ENCODE measurements at places on chromosomes 11 and 22.

GRCh38 chr11:47946682-47947559 lies 33.4 kb upstream of the PTPRJ start:
- peak; percentile 95 for DNase-seq

GRCh38 chr11:113549611-113550578 lies 74.7 kb upstream of the DRD2 start:
- no peak for DNase-seq

GRCh38 chr11:79265756-79266322 lies 175.0 kb downstream of the TENM4 start:
- DNase-seq, result no peak

GRCh38 chr11:1406571-1407485 lies 17.1 kb downstream of the BRSK2 start:
- no peak for DNase-seq

GRCh38 chr11:2788168-2789071 lies 88.6 kb upstream of the KCNQ1OT1 start:
- no peak for DNase-seq

GRCh38 chr22:25478528-25478927 lies 85.9 kb upstream of the GRK3 start:
- DNase-seq, result no peak

- no peak for DNase-seq
These were observed 2.5 kb upstream of the POLD4 start for GRCh38 chr11:67355794-67356386.

DNA sequence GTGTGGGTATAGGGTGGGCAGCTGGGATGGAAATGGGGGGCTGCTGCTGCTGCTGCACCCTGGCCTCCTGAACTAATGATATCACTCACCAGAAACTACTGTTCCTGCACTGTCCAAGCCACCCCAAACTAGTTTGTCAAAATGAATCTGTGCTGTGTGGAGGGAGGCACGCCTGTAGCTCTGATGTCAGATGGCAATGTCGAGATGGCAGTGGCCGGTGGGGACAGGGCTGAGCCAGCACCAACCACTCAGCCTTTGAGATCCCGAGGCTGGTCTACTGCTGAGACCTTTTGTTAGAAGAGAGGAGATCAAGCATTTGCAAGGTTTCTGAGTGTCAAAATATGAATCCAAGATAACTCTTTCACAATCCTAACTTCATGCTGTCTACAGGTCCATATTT lies 1.3 kb downstream of the RAG1 start:
- DNase-seq, result no peak

DNA sequence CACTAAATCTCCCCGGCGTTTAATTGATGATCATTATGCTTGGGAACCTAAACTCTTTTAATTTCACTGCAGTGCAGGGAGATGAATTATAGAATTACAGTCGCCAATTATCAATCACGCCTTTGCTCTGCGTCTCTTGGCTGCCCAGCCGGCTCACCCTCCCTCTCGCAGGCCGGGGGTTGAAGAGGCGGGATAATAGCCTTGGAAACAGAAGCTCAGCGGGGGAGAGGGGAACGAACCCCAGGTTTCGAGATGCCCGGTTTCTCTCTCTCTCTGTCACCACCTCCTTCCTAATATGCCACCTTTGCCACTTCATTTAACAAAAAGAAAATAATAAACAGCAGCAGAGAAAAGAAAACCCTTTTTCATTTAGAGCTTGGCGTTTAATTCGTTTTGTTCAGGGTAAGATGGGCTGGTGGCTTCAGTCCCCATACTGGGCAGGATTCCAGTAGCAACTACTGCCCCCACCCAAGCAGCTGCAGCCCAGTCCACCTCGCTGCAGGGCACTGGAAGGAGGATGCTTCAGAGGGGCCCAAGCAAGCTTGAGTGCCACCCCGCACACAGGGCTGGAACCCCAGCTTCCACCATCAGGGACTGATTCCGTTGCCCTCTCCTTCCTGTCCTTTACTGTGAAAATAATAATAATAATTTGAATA lies 271.7 kb downstream of the BUD13 start:
- DNase-seq, result no peak

GRCh38 chr11:74204701-74205100 lies 33.6 kb downstream of the PPME1 start:
- no peak for DNase-seq

- DNase-seq, result no peak
These were observed 1.1 kb downstream of the EXT2 start for GRCh38 chr11:44096360-44097185.

- no peak for DNase-seq
These were observed 114.2 kb upstream of the SEZ6L start for GRCh38 chr22:26054841-26055605.

GRCh38 chr11:36711104-36711825 lies 113.2 kb upstream of the RAG2 start:
- no peak for DNase-seq

DNA sequence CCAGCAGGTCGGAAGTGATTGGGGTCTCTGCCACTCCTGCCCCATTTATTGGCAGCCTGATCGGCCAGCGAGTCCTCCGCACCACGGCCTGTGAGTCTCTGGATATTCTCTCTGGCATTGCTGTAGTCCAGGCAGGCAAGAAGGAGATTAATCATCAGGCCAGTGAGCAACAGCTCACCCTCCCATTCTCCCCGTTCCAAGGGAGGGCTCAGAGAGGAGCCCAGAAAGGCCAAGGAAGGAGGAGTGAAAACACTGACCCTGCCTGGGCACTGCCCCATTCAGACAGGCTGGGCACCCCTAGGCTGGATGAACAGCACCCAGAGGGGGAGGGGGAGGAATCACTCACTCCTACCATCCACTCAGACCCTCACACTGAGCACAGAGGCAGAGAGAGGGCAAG lies 3.1 kb downstream of the SAA2 start:
- no peak for DNase-seq

All from HTR-8/SVneo (cell line).